ENCODE measurements at places on chromosomes 7 and 10.

DNA sequence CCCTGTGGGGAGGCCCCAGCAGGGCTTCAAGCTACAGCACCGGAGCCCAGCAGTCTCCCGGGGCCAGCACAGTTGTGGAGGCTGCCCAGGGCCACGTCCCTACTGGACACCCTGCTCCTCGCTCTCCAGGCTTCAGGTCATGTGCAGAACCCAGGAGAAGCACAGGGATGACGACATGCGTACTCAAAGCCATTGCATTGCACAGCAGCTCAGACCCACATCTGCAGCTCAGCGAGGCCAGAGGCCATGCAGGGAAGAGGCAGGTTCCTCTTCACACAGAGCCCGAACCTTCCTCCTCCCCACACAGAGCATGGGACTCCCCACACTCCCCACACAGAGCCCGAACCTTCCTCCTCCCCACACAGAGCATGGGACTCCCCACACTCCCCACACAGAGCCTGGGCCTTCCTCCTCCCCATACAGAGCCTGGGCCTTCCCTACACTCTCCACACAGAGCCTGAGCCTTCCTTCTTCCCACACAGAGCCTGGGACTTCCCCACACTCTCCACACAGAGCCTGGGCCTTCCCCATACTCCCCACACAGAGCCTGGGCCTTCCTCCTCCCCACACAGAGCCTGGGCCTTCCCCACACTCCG is 12.3 kb downstream of the CFAP46 start:
- DNase-seq = no peak

DNA sequence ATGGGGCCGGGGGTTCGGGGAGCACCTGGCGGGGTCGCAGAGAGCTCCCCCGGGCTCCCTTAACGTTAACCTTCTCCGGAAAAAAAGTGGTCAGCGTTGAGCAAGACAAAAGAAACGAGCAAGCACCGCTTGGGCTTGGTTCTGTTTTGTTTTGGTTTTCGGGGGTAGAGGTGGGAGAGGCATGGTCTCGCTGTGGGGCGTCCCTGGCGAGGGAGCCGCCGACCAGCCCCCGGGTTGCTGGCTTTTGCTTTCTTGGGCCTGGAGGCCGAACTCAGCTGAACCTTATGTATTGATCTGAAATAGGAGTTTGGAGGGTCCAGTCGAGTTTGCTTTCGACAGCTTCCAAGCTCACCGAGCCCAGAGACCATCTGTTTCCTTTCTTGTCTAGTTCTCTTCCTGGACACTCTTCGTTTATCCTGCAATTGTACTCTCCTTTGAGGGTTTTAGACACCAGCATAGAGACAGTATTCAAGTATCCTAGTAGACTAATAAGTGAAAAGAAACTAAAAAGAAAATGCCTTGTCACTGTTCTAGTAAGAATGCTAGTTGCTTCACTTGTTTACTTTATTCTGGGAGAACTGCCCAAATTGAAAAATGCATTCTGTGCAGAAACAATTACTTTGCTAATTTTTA is 980 bp downstream of the FHIP2A start:
- peak; percentile 54 for DNase-seq

GRCh38 chr7:135147341-135147898 is 452 bp upstream of the TMEM140 start:
- DNase-seq = no peak

DNA sequence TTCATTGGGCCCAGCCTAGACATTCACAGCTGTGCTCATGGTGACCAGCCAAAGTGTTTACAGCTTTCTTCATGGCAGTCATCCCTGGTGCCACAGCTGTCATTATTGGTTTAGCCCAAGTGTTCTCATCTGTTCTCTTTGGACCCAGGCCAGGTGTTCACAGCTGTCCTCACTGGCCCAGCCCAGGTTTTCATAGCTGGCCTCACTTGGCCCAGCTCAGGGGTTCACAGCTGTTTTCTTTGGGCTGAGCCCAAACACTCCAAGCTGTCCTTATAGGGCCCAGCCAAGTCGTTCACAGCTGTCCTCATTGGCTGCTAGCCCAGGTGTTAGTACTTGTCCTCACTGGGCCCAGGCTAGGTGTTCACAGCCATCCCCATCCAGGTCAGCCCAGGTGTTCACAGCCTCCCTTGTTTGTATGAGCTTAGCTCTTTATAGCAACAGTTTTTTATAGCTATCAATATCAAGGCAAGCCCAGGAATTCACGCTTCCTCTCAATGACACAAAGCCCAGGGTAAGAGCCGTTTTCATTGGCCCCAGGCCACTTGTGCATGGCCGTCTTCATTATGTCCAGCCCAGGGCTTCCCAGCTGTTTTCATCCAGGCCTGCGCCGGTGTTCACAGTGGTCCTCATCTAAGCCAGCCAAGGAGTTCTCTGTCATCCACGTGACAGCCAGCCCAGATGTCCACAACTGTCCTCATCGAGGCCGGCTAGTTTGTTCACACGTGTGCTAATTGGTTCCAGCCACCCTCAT is 11.6 kb downstream of the FRG2B start:
- DNase-seq = no peak

- no peak for DNase-seq
Observed at GRCh38 chr7:108839076-108839475, 269.4 kb downstream of the DNAJB9 start.

GRCh38 chr10:114540236-114540635 is 117.8 kb downstream of the ABLIM1 start:
- no peak for DNase-seq

GRCh38 chr7:93719546-93719945 is 145.0 kb upstream of the CALCR start:
- no peak for DNase-seq

DNA sequence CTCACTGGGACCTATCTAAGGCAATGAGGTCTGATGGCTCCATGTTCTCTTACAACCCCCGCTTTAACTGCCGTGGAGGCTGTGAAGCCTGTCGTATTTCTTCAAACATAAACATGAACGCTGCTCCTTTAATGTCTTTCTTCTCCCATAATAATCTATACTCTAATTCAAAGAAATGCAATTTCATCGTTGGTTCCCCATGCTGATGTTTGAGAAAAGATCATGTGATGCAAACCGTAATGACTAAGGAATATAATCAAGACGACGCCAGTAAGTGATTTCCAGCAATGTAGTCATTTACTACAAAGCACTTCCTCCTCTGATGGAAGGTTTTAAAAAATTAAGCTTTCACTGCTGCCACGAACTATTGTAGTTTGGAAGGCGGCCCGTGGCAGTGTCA is 102.6 kb upstream of the NEBL start:
- DNase-seq = no peak

- DNase-seq = no peak
Observed at GRCh38 chr10:89566095-89566950, 30.9 kb upstream of the SLC16A12 start.

DNA sequence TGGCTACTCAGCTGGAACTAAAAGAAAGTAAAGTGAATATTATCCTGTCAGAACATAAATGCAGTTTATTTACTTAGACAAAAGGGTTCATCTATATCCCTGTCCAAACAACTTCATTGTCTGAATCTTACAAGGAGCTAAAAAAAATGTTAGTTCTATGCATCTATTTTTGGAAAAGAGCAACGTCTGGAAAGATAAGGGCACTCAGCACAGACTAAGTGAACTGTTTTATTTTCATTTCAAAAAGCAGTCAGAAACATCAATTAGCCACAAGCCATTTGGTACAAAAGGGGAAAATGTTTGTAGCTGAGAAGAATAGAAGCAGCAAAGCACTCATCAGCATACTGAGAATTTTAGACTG is 245.5 kb downstream of the FOXP2 start:
- DNase-seq = no peak

All from AG09319 (cell line).